ENCODE measurements at places on chromosomes 7 and 10. TPM values are rescaled to one million over a fixed set of nuclear protein-coding genes. Genes with fewer than 3 reads are reported as not detected.

DNA sequence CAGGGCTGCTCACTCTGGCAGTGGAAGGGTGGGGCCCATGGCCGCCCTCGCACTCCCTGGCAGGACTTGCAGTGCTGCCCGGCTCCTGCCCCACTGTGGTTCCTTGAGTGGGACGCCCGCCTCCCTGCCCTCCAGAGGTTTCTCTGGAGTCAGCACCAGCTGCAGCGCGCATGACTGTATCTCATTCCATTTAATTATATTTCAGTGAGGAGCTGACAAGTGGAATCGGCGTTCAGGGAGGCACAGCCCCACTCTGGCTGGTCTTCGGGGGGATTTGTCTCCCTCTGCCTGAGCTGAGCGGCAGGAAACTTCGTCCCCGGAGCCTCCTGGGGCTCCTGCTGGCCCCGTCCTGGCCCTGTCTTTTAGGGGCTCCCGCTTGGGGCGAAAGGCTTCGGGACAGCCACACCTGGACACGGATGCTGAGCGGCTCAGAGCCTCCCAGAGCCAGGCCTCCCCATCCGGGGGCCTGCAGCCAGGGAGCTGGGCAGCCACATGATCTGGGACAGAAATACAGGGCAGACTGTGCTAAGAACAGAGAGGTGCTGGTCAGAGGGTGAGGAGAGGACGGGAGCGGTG, 75.3 kb upstream of the NKX6-2 start:
- H3K27me3 ChIP-seq, result no peaks in the 10 kb centered on the region
- H3K4me3 ChIP-seq, result no peak overlapping the region
- no peaks in the 10 kb centered on the region for H3K36me3 ChIP-seq
- no peak for DNase-seq

GRCh38 chr10:31129880-31130405, 98.3 kb upstream of the ZNF438 start:
- no peak overlapping the region for H3K4me3 ChIP-seq
- peak; percentile 49 for DNase-seq
- H3K4me1 ChIP-seq, result no peaks in the 10 kb centered on the region
- no peaks in the 10 kb centered on the region for H3K36me3 ChIP-seq
- H3K27ac ChIP-seq, result peak overlapping the region; percentile 3

DNA sequence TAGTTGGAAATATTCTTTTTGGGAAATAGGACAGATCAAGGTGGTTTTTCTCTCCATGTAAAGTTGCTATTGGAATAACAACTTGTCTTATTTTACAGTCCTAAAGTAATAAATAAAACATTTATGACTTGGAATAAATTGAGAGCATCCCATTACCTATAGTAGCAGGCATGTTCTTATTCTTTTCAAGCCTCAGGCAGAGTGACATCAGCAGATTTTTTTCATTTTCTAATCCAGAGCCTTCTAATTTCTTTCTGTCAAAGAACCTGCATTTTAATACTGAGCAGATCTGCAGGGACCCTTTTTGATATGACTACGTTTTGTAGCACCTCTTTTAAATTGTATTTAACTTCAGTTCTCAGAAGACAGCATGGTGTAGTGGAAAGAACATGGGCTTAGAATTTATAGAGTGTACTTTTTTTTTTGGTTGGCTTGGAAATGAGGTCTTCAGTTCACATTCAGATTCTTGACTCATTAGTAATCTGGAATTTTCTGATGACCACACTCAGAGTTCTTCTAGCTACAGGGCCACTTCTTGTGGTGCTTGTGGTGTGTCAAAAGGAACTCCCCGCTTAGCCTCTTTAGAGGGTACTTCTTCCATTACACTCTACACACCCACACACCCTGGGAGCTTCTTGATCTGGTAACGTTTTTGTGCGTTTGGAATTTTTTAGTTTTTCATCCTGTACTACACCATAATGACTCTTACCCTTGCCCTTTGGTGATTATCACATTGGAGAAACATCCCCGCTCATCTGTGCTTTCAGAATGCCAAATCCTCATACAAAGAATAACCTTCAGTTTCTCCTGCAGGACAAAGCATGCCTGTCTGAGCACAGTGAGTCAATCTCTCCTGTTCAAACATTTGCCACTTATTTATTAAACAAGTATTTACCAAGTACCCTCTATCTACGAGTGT, 34.6 kb downstream of the AGK start:
- no peaks in the 10 kb centered on the region for H3K36me3 ChIP-seq
- H3K27ac ChIP-seq, result no peak overlapping the region
- no peak for DNase-seq
- no peaks in the 10 kb centered on the region for H3K4me1 ChIP-seq
- H3K27me3 ChIP-seq, result no peaks in the 10 kb centered on the region

The GJD4 gene
- total RNA-seq, result not detected

The PIK3CG gene
- 0.82 TPM for total RNA-seq

The HMX3 gene
- not detected for total RNA-seq

The GDF10 gene
- 0.63 TPM for total RNA-seq

All from right atrium auricular region (tissue), 2 donors.